ENCODE measurements at places on chromosomes 13 and 19.

- DNase-seq: no peak
These were observed 12.3 kb downstream of the SLC7A1 start for GRCh38 chr13:29583073-29583785.

- DNase-seq: peak; percentile 16
These were observed 337 bp upstream of the FXYD7 start for GRCh38 chr19:35142606-35143230.

DNA sequence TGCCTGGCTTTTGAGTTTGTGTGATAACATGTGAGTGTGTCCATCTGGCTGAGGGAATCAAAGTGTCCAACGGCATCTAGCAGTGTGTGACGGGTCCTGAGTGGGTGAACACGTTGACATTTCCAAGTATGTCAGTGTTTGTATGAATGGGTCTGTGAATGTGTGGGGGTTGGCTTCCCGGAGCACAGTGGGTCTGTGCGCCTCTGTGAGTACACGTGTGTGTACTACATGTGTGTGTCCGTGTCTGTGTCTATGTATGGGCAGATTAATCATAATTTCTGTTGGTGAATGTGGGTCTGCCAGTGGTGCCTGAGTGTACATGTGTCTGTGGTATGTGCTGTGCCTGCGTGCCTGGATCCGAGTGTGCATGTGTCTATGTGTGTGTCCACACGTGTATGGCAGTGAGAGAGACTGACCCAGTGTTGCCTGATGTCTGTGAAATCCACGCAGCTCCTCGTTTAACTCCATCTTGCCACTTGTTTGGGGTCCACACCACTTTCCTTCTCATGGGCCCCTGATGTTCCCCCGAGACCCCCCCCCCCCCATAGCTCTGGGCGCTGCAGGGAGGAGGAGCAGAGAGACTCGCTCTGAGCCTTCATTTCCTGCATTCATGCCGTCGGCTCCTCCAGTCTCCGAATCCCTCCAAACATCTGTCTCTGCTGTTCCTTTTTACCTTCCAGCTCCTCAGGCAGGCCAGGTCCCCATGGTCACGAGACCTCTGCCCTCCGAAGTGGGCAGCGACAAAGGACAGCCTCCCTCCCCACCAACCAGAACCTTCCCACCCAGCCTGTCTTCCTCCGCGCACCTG is 5.3 kb downstream of the CCDC8 start:
- no peak for DNase-seq

GRCh38 chr13:113732961-113733950 is 25.8 kb upstream of the TMEM255B start:
- DNase-seq: no peak

- no peak for DNase-seq
These were observed 6.7 kb downstream of the TPT1 start for GRCh38 chr13:45333977-45334922.

DNA sequence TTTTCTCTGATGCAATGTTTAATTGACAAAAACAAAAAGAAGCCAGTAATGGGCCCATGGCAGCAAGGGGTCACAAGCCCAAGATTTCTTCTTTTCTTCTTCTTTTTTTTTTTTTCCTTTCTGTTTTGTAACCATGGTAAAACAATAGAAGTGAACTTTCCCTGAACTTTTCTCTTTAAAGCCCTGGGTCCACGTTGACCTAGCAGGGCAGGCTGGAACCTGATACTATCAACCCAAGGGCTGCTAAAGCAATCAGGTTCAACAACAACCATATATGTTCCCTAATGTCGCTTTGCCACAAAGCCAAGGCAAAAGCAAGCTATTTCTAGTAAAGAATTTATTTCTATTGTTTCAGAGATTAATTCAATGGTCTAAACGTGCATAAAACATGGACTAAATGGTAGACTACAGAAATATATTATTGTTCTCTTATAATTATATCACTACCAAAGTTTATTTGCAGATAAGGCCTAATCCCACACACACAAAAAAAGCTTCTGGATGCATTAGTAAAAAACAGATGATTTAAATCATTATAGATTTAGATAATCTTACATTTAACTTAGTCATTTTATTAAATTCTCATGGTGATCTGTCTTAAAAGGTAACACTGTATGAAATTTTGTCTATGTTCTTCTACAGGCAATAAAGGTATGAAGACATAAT is 153.9 kb downstream of the DACH1 start:
- DNase-seq: no peak

- no peak for DNase-seq
These were observed 1735.6 kb upstream of the SPRY2 start for GRCh38 chr13:82076496-82076895.

DNA sequence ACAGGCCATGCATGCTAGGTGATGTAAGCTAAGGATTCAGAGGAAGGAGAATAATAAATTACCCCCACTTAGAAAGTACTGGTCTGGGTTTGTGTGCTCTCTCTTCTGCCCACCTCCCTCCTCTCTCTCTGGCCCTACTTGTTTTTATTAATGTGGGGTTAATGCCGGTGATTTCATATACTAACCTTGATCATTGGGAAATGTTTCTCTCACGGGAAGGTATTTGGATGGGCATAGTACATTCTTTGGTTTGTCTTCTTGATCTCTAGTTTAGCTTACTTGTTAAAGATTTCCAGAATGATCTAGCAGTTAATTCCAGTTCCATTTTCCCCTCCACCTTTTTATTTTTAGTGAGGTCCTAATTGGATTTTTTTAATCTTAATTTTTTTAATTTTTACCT is 24.6 kb downstream of the ARHGAP35 start:
- DNase-seq: no peak

Measured in occipital lobe (tissue), 3 donors.